ENCODE measurements at places on chromosomes 6 and 20.

- DNase-seq: no peak
Observed at GRCh38 chr20:33119725-33120720, 40.6 kb downstream of the BPIFB4 start.

GRCh38 chr6:143432588-143432987 is 17.9 kb downstream of the ADAT2 start:
- no peak for DNase-seq

DNA sequence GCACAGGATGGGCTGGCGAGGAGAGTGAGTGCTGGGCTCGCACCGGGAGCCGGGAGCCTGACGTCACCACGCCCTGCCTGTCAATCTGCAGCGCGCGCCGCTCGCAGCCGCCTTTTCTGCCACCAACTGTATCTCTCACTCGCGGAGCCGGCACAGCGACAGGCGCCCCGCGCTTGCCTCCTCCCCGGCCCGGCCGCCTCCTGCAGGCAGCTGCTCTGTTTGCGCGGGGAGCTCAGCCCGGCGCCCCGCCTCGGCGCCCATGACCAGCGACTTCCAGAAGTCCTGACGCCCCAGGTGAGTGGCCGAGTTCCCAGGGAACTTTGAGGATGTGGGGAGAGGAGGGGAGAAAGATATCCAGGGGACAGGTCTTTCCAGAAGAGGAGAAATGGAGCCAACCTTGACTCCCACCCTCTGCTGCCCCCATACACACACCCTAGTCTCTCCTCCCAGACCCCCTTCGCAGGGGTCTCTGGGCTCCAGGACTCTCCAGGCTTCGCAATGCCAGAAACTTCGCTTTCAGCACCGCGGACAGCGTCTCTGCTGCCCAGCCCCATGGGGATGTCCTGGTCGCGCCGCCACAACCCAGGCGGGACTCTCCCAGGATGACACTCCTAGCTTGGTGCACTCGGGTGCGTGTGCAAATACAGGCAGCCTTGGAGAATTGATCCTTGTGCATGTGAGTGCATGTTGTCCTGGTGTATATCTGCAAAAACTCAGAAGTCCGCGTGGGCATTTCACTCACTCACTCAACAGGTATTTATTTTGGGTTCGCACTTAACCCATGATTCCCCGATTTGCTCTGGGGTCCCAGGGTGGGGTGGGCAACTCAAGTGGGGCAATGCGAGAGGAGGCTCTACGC is at the start of gene GPR6:
GPR6 (plus strand) TSS at position 138 of the 859 bp plus-strand sequence. CDS start 802 bp downstream, outside the sequence.
- no peak for DNase-seq

GRCh38 chr20:2518558-2518957 is 9.8 kb upstream of the ZNF343 start:
- DNase-seq: no peak

DNA sequence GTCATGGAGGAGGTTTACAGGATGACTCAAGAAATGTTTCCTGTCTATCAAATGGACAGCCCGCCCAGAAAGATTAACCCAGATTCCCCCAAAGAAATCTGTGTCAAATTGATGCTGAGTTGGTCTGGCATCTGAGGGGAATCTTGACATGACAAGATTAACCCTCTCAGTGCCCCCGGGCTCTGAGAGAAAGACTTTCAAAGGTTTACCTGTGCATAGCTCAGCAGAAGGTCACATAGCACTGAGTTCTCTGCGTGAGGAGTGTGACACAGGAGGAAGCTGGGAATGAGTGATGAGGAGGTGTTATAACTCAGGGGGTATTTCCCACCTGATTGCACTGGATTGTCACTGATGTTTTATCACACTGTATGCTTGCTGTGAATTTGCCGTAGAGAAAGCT is 601.2 kb downstream of the DHX35 start:
- no peak for DNase-seq

- DNase-seq: no peak
Observed at GRCh38 chr6:146859795-146860495, 261.2 kb downstream of the ADGB start.

- no peak for DNase-seq
Observed at GRCh38 chr6:170013815-170014214, 262.4 kb downstream of the ERMARD start.

- DNase-seq: no peak
Observed at GRCh38 chr6:158628542-158628941, 16.0 kb downstream of the DYNLT1 start.

GRCh38 chr6:116476002-116476678 is 15.0 kb downstream of the CALHM6 start:
- DNase-seq: no peak

DNA sequence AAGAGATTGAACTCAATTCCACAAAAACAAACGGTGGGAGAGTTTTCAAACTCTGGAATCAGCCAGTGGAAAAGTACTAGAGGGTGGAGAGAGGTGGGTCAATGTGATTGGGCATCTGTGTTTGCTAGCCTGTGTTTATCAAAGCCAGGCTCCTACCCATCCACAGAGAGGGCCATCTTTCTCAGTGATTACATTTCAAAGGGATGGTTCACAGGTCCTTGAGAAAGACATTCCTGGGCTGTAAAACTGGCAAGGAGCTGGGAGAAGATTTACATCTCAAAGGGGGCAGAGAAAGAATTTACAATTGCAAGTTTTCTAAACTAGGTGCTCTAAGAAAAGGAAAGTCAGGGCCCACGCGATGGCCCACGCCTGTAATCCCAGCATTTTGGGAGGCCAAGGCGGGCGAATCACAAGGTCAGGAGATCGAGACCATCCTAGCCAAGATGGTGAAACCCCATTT is 146.8 kb upstream of the UST start:
- no peak for DNase-seq

DNA sequence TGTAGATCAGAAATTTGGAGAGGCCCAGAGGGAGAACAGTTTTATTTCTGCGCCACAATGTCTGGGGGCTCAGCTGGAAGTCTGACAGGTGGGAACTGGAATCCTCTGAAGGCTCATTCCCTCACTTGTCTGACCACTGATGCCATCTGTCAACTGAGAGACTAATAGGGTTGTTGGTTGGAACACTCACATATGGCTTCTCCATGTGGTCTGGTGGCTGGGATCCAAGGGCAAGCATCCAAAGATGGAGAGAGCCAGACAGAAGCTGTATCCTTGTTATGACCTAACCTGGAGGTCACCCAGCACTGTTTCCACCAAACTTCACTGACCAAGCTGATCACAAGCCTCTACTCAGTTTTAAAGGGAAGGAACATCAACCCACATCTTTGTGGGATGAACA is 117.9 kb upstream of the AKAP12 start:
- DNase-seq: peak; percentile 93

DNA sequence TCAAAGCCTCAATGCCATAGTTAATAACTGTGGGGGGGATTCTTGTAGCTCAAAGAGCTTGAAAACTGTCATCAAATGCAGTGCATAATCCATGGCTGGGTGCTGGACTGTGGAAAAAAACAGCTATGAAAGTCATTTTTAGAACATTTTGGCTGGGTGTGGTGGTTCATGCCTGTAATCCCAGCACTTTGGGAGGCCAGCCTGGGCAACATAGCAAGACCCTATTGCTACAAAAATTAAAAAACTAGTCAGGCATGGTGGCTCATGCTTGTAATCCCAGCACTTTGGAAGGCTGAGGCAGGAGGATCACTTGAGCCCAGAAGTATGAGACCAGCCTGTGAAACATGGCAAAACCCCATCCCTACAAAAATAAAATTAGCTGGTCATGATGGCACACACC is 12.2 kb downstream of the TCFL5 start:
- DNase-seq: no peak

GRCh38 chr6:68040312-68040778 is 594.7 kb upstream of the ADGRB3 start:
- no peak for DNase-seq

DNA sequence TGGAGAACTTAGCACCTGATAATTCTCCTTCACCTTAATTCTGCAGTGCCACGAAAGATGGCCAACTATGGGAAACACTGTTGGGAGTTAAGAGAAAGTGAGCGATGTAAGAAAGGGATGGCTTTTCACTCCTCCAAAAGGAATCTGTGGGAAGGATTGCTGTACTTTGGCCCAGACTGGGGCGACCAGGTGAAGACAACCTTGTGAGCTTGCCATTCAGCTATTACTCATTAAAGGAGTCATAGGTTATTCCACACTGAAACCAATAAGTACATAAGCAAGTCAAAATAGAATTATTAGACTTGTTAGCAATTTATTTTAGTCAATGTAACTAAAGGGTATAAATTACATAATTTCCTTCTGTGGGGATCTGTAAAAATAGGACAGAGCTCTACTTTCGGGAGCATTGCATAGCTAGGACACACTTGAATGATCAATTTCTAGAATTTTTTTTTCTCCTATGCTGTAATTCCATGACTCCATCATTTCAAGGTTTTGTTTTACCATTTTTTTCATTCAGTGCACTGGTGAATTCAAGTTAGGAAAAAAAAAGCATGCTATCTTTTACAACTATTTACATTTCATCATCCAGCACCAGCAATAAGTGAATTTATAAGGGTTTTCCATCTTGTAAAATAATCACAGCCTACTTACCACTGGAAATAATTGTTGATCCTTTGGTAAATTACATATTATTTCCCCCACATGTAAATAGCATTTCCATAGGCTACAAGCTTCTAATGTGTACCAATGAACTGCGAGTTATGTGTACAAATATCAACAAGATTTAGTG is 231.7 kb downstream of the SIM1 start:
- DNase-seq: no peak

DNA sequence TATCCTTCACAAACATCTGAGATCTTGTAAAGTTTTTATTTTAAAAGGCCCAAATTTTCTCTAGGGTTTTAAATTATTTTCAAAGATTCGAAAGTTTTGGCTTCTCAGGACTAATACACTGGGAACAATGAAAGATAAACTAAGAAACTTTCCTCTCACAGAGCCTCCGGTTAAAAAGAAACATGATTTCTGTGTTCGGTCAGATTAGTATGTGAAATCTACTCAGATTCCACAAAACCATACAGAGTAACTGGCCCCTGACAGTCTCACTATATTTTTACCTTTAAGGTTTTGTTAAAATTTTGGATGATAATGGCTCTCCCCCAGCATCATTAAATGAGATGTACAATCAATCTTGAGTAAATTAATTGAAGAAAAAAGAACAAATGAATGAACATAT is 471.0 kb downstream of the COL12A1 start:
- no peak for DNase-seq

- DNase-seq: no peak
Observed at GRCh38 chr6:87357479-87358196, 13.0 kb downstream of the C6orf163 start.

GRCh38 chr6:14118446-14118845 is 874 bp downstream of the CD83 start:
- no peak for DNase-seq

GRCh38 chr6:106473812-106474211 is 113.3 kb downstream of the CRYBG1 start:
- no peak for DNase-seq

DNA sequence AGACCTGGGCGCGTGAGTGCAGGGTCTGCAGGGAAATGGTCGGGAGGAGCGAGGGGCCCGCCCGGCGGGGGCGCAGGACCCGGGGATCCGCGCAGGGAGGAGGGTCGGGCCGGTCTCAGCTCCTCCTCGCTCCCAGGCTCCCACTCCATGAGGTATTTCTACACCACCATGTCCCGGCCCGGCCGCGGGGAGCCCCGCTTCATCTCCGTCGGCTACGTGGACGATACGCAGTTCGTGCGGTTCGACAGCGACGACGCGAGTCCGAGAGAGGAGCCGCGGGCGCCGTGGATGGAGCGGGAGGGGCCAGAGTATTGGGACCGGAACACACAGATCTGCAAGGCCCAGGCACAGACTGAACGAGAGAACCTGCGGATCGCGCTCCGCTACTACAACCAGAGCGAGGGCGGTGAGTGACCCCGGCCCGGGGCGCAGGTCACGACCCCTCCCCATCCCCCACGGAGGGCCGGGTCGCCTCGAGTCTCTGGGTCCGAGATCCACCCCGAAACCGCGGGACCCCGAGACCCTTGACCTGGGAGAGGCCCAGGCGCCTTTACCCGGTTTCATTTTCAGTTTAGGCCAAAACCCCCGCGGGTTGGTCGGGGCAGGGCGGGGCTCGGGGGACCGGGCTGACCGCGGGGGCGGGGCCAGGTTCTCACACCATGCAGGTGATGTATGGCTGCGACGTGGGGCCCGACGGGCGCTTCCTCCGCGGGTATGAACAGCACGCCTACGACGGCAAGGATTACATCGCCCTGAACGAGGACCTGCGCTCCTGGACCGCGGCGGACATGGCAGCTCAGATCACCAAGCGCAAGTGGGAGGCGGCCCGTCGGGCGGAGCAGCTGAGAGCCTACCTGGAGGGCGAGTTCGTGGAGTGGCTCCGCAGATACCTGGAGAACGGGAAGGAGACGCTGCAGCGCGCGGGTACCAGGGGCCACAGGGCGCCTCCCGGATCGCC is 54.2 kb upstream of the HLA-A start:
- no peak for DNase-seq

DNA sequence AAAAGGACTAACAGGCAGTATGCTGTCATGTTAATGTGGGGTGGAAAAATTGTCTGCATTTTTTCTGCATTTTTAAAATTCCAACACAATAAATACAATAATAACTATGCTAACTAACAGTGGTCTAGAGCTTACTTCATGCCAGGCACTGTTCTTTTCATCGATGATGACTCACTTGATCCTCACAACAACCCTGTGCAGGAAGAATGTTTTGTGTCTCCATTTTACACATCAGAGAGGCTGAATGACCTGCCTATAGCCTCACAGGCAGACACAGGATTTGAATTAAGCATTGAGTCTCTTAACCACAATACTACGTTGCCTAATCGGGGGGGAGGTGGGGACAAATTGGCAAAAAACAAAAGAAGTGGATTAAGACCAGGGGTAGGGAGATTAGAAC is 26.9 kb upstream of the FANCE start:
- no peak for DNase-seq

DNA sequence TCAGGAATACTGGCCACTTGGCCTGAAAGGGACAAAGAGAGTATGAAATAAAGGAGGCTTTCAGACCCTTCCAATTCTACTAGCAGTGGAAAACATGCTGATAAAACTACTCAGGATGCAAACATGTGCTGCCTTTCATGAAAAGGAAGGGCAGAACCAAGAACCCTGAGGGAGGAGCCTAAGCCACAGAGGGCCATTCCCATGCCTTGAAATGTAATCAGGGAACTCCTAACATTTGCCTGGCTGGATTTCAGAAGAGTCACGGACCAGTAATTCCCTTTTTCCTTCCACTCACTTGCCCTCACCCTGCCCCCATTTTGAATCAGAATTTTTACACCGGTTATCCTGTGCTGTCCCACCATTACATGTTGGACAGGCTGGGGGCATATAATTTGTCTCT is 116.2 kb downstream of the LAMP5 start:
- DNase-seq: no peak

DNA sequence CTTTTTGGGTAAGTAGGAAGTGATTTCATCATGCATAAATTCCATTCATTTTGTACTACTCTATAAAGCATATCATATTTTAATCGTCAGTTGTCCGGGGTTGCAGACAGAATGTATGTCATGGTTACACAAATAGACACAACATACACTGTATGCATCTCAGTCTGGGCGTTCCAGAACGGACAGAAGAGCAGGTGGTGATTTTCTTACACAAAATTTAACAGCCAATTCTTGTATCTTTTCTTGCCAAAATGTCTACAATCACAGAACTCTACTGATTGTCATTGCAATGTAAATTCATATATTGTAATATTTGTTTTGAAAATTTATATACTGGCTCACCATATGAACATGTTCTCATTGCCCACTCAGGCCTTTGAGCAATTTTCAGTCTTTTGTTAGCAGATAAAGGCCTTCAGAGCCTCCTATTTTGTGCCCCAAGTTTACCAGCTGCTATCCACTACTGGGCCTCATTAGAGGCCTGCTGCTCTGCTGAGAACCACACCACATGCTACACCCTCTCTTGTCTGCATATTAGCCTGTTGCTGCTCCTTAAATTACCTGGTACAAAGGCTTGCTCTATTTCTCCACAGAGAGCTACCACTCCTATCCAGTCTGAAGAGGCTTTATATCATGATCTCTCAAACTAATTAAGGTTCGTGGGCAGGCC is 61.5 kb downstream of the PRDM13 start:
- no peak for DNase-seq

All from C1 segment of cervical spinal cord (tissue), 14 donors.